ENCODE measurements at places on chromosomes 7 and 10. TPM values are rescaled to one million over a fixed set of nuclear protein-coding genes. Genes with fewer than 3 reads are reported as not detected.

HOXA11 gene
- total RNA-seq, result 14.4 TPM

AGAP3 gene
- total RNA-seq, result 39.8 TPM

NUTM2E gene
- total RNA-seq, result not detected

C10orf53 gene
- not detected for total RNA-seq

TUBB8 gene
- not detected for total RNA-seq

SRI gene
- total RNA-seq, result 66.3 TPM

C10orf143 gene
- total RNA-seq, result 2.5 TPM

GALNT11 gene
- 42.7 TPM for total RNA-seq

MYOF gene
- 352 TPM for total RNA-seq

CTAGE8 gene
- total RNA-seq, result 2.4 TPM
